ENCODE measurements at places on chromosomes 3 and 15.

DNA sequence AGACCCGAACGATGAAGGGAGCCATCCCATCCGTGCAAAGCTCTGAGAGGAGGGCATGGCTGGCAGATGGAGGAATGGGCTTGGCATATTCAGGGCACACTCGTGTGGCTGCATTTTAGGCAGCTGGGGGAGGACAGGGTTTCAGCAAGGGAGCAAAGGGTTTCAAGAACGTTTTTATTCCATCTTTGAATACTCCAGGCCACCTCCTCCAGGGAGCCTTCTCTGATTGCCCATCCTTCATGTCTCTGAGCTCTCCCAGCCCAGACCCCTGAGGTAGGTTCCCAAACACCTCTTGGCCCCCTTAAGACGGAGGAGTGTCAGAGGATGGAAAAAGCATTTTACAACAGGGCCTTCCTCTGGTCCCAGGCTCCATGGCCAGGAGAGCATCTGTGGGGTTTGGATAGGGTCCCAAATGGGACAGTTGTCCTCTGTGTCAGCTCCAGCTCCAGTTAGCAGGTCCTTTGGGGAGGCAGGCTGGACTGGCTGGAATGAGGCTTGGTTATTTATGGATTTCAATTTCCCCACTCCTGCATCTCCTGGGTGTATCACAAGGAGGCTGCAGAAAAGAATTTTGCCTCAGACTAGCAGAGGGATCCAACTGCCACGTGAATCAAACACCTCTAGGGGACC lies 17.7 kb upstream of the SLC6A1 start:
- no peak for DNase-seq

DNA sequence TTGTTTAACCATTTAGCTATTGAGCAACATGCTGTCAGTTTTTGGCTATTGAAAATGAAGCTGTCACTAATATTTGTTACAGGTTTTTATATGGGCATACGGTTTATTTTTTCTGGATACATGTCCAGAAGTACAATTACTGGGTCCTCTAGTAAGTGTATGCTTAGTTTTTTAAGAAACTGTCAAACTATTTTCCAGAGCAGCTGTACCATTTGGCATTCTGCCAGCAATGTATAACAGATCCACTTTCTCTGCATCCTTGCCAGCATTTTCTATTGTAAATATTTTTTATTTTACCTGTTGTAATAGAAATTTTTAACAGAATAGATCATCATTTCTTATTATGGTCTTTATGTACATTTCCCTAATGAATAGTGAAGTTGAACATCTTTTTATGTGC lies 658.8 kb downstream of the EDEM1 start:
- DNase-seq = peak; percentile 2

DNA sequence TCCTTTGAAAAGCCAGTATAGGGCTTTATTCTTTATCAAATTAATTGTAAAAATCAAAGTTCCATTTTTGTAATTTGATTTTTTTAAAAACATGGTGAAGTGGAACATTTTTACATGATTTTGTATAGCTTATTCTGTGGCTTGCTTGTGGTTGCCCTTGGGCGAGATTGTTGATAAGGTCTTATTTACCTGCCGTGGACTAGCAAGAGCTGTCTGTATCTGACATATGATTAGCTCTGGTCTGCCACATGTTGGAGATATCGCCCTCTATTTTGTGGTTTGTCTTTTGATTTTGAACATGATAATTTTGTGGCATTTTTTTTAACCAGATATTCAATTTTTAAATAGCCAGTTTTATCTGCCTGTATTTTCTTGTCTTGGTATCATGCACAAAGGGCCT lies 844 bp downstream of the PRR23E start:
- DNase-seq = no peak

GRCh38 chr15:87741350-87741749 lies 515.2 kb downstream of the NTRK3 start:
- DNase-seq = peak; percentile 57

DNA sequence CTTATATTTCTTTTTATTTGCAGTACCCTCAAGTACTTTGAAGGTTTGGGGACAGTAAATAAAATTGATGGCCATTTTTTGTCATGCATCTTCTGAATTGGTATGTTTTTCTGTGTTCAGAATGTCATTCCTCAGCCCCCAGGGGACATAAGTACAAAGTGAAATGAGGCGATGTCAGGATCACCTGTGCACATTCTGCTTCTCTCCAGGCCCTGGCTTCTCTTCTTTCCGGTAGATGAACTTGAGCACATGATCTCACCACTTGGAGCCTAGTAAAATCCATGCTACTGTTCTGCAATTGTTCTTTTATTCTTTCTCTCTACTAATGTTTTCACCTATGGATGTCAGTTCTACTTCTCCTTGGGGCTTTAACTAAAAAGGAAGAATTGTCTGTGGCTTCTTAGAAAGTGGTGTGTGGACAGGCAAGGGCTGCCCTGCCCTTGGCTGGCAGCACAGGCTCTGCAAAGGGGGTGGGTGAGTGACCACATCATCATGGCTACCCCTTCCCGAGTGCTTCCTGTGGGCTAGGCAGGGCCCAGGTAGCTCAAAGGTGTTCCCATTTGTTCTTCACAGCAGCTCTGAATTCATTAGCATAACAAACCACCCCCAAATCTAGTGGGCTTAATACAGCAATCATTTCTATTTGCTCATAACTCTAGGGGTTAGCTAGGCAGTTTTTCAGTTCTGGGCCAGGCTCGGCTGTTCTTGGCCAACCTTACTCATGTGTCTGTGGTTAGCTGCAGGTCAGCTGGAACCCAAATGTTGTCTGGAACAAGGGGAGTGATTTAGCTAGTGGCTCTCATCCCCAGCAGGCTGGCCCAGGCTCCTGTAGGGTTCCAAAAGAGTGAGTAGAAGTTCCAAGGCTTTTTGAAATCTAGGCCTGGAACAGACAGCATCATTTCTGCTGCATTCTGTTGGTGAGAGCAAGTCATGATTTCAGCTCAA lies 154.0 kb upstream of the CTDSPL start:
- no peak for DNase-seq

DNA sequence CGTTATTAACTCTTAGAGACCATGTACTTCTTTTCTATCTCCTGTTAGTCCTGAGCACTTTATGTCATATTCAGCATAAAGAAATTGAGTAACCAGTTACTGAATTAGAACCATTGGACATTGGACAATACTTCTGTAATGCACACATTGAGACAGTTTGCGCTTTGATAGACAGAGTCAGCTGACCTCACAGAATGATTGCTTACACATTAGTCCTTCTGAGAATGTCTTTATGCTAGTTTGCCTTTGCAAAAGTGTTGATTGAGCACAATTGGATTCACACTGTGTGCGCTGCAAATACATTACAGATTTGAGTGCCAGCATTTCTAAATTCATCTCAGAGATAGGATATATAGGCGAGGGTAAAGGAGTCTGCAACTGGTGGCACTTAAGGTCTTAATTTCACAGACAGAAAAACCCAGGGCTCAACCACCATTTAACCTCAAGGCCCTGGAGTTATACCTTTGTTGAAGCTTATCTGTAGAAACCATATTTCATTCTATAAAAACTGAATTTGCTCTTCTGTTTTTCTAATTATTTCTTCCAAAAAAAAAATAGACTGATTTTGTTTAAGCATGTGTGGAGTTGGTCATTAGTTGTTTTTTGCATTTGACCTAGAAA lies 3.8 kb downstream of the SERPINI1 start:
- DNase-seq = no peak

- DNase-seq = peak; percentile 7
Observed at GRCh38 chr3:36063992-36064391, 316.3 kb upstream of the STAC start.

GRCh38 chr3:18725668-18726407 lies 300.7 kb upstream of the SATB1 start:
- no peak for DNase-seq

DNA sequence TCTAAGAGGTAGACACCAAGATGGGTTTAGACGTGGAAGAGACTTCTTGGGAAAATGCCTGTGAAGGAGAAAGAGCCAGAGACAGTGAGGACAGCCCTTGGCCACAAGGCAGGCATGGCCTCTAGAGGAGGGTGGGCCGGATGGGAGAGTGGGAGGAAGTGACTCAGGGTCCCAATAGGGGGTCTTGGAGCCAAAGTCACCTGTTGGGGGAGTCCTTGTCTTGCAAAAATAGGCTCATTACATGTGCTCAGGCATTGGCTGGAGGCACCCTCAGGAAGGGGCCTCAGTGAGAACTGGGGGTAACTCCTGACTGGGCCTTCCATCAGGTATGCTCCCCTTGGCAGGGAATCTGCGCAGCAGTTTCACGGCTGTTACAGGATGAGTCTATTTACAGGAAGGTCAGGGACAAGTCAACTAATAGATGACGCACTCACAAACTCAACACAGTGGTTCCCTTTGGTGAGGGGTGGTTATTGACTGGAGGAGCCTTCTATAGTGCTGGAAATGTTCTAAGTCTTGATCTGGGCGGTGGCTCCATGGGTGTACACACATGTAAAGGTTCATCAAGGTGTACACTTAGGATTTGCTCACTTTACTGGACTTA lies 259.6 kb downstream of the XXYLT1 start:
- DNase-seq = no peak

GRCh38 chr3:41601404-41601987 lies 360.4 kb downstream of the ULK4 start:
- DNase-seq = no peak

- no peak for DNase-seq
Observed at GRCh38 chr3:73094951-73095350, 33.5 kb downstream of the EBLN2 start.

DNA sequence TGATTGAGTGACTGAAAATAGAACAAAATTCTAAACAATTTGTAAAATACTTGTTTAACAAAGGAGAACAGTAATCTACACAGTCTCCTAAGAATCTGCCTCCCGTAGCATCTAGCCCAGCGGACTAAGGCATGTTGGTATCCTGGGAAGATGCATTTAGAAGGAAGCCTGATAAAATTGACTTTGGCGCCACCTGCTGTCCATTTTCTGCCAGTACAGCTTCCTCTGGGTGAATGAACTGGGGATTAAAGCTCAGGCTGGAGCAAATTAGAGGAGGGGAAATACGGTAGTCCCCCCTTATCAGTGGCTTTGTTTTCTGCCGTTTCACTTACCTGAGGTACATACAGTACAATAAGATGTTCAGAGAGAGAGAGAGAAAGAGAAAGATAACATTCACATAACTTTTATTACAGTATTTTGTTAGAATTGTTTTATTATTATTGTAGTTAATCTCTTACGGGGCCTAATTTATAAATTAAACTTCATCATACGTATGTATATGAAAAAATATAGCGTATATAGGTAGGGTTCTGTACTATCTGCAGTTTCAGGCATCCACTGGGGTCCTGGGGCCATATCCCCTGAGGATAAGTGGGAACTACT lies 191.6 kb downstream of the GAP43 start:
- DNase-seq = peak; percentile 85

DNA sequence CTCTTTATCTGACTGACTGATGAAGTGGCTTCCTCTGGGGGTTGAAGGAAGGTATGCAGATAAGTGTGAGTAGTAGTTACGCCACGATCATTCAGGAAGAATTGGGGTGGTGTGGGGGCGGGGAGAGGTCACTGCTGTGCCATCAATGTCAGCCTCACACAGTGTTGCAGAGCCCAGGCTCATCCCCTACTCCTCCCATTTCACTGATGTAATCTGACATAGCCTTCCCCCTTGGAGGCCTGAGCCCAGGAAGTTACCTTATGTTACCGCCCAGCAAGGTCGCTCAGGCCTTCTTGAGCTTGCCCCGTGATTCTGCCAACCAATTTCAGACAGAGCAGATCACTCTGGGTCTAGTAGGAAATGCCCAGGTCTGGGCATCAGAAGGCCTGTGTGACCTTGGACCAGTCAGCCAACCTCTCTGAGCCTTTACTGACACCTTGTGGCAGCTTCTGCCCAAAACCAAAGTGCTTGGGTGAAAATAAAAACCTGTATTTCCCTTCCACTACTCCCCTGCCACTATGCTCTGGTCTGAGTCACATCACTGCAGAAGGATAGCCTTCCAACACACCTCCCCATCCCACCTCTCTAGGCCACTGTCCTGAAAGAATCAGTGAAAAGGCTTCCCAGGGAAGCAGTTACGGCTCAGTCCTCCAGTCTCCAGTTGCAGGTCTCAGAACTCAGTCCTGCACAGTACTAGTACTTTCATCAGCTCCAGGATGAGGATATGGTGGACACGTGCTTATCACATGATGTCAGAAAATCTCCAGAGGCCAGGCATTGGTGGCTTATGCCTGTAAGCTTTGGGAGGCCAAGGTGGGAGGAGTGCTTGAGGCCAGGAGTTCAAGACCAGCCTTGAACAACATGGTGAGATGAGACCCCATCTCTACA lies 28.1 kb upstream of the INSYN1 start:
- DNase-seq = peak; percentile 60

- DNase-seq = no peak
Observed at GRCh38 chr3:6601374-6601773, 259.5 kb upstream of the GRM7 start.

- DNase-seq = no peak
Observed at GRCh38 chr15:89117790-89118189, 29.5 kb downstream of the ABHD2 start.

DNA sequence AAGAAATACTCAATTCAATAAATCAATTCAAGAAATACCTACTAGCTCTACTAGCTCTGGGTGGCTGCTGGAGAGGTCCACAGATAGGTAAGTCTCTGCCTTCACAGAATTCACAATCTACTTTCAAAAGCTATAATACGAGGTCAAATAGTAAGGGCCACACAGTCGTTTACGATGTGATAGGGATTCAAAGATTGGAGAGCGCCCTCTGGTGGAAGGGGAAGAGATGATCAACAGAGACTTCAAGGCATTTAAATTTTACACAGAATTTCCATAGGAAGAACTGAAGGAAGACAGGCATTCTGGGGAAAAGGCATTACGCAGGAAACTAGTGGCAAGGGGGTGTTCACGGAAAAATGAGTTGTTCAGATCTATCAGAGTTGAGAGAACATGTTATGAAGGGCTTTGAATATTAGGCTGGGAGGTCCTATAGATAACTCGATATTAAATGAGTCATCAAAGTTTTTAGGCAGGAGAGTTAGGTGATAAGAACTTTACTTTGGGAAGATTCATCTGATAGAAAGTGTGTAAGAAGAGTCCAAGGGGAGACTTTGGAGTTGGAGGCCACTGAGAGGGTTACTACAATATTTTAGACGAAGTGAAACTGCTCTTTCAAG lies 128.8 kb downstream of the FRMD5 start:
- peak; percentile 82 for DNase-seq

DNA sequence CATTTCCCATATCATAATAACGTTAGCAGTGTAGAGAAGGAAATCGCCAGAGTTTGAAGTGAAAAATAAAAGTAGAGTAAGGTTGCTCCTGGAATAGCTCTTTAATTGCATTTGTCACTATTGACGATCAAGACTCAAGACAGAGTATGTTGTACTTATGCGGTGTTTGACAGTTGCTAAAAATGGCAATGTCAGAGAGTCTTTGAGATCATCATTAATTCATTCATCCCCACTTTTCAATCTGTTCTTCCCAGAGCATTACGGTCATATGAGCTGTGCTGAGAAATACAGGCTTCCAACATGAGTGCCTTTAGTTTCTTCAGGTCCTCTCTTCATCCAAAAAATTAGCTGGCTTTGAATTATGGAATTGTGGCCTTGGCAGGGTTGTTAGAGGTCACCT lies 173.8 kb upstream of the CHRM5 start:
- DNase-seq = no peak

DNA sequence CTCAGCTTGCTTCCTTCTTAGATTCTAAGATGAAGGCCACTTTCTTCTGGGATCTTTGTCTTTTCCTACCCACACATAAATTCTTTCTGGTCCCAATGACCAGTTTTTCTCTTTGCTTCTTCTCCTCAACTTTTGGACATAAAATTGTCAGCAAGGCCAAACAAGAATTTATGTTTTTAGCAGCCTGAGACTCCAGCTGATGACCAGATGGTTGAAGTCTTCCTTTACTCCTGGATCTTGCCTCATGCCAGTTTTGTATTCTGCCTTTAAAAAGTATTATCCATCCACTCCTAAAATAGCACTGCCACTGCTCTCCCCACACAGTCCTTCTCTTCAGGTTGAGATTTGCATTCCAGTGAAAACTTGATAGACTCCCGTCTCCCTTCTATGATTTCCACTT lies 236.0 kb downstream of the VPS13C start:
- DNase-seq = no peak

All from GM23248 (cell line).